ENCODE measurements at places on chromosomes 1 and 21. TPM values are rescaled to one million over a fixed set of nuclear protein-coding genes. Genes with fewer than 3 reads are reported as not detected.

- no peak overlapping the region for H3K4me3 ChIP-seq
- no peak for DNase-seq
- no peaks in the 10 kb centered on the region for H3K27me3 ChIP-seq
- H3K27ac ChIP-seq, result no peak overlapping the region
These were observed 325.0 kb downstream of the ZNF326 start for GRCh38 chr1:90319918-90320317.

GRCh38 chr1:13543451-13544220 is 29.8 kb upstream of the LRRC38 start:
- peaks cover 17% of the 10 kb centered on the region for H3K27me3 ChIP-seq
- no peaks in the 10 kb centered on the region for H3K36me3 ChIP-seq
- H3K4me1 ChIP-seq, result peaks cover 2% of the 10 kb centered on the region
- no peak overlapping the region for H3K27ac ChIP-seq

- DNase-seq, result no peak
- no peak overlapping the region for H3K27ac ChIP-seq
- no peak overlapping the region for H3K4me3 ChIP-seq
These were observed 33.6 kb upstream of the TNFSF18 start for GRCh38 chr1:173084292-173084691.

DNA sequence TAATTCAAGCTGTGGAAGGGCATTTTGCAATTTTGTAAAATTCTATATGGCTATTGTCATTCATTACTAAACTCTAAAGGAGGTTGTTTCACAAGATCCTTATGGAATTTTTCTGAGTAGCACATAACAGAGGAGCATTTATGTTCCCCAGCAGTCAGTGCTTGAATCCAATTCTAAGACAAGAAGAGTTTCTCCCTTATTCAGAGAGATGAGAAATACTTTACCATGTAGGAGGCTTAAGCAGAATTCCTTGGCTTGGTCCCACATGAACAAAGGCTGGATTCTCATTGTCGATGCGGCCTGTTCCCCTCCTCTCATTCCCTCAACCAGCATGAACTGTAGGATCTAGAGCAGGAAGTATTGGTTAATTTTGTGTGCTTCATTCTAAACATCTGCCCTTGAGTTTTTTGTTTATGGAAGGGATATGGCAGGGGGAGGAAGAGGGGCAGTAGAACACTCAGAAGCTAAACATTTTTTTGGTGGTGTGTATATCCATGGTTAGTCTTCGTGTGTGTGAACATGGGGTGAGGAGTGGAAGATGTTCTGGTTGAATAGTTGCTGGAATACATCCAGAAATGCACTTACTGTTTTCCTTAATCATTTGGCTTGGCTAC is 74.3 kb downstream of the LAMC1 start:
- no peak for DNase-seq
- H3K4me1 ChIP-seq, result peaks cover 22% of the 10 kb centered on the region
- H3K27me3 ChIP-seq, result no peaks in the 10 kb centered on the region
- no peak overlapping the region for H3K4me3 ChIP-seq
- H3K36me3 ChIP-seq, result peaks cover 15% of the 10 kb centered on the region

The ZRANB2 gene
- polyA plus RNA-seq, result 59.7 TPM

The ZYG11A gene
- not detected for polyA plus RNA-seq

All from naive B cell (primary cell).